ENCODE measurements at places on chromosomes 4 and X.

DNA sequence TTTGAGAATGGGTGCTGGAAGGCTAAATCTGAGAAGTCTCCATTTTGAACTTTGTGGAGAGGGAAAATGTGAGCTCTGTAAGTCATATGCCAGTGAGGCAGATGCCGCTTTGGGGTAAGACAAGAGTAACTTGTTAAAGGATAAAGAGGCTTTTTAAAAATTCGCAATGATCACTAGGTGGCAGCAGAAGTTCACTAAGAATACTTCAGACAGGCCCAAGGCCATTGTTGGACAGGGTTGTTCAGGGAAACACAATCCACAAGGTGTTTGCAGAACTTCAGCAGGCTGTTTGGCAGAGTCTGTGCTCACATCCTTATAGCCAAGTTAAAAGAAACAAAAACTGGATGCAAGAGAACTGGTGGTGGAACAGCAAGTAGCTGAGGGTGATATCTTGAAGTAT, 13.7 kb upstream of the PIGA start:
- peak; percentile 70 for DNase-seq

DNA sequence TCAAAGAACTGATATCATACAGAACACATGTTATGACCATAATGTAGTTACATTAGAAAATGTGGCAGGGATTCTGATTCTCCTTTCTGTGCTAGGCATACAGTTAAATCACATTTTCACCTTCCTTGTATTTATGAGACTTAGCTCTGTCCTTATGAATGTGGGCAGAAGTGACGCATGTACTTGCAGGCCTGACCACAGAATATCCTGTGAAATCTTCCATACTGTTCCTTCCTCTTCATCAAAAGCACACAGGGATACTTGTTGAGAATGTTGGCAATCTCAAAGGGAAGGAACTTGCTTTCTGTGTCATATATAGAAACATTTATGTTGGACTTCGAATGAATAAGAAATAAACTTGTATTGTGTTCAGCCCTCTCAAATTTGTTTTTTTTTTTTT, 17.2 kb upstream of the MYOZ2 start:
- DNase-seq: peak; percentile 40

DNA sequence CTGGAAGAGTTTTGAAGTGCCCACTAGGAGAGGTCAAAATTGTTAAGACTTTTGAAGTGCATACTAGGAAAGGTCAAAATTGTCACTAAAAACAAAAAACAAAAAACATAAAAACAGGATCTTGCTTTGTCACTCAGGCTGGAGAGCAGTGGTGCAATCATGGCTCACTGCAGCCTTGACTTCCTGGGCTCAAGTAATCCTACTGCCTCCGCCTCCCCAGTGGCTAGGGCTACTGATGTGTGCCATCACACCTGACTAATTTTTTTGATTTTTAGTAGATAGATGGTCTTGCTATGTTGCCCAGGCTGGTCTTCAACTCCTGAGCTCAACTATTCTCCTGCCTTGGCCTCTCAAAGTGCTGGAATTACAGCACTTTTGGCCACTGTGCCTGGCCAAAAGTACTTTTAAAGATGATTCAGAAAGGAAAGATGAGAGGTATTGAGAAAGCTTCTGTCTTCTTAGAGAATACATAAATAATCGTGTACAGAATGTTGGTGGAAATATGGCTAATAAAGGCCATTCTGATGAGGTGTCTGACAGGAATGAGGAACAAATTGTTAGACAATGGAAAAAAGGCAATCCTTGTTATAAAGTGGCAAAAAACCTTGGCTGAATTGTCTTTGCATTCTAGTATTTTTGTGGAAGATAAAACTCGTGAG, 43.3 kb upstream of the STX18 start:
- DNase-seq: peak; percentile 58

GRCh38 chr4:101294597-101294996, 52.7 kb downstream of the PPP3CA start:
- DNase-seq: no peak

GRCh38 chr4:113248320-113248719, 198.9 kb downstream of the ANK2 start:
- DNase-seq: no peak
